CD4-positive, alpha-beta T cell (primary cell): ENCODE measurements at places on chromosomes 2 and 18. TPM values are rescaled to one million over a fixed set of nuclear protein-coding genes. Genes with fewer than 3 reads are reported as not detected.

Gene DLX2
- total RNA-seq = not detected

GRCh38 chr2:236574000-236574399 lies 4.4 kb downstream of the ACKR3 start:
- no peak for DNase-seq

Gene GRHL1
- 0.28 TPM for total RNA-seq

Gene KCNG3
- total RNA-seq = 0.25 TPM

Gene GTF3C2
- 56.8 TPM for total RNA-seq

Gene FSHR
- total RNA-seq = not detected

- no peak for DNase-seq
Measured at GRCh38 chr2:42853549-42854206, 61.3 kb upstream of the HAAO start.

- no peak for DNase-seq
Measured at GRCh38 chr2:185144159-185144919, 546.0 kb downstream of the ZNF804A start.

Gene KLHL29
- total RNA-seq = 2.5 TPM

Gene KATNAL2
- 1.5 TPM for total RNA-seq

Gene CYTIP
- 490 TPM for total RNA-seq

- DNase-seq = no peak
Measured at GRCh38 chr2:47719099-47719498, 63.8 kb upstream of the MSH6 start.

- DNase-seq = no peak
Measured at GRCh38 chr2:24761866-24762265, 31.3 kb downstream of the PTRHD1 start.

DNA sequence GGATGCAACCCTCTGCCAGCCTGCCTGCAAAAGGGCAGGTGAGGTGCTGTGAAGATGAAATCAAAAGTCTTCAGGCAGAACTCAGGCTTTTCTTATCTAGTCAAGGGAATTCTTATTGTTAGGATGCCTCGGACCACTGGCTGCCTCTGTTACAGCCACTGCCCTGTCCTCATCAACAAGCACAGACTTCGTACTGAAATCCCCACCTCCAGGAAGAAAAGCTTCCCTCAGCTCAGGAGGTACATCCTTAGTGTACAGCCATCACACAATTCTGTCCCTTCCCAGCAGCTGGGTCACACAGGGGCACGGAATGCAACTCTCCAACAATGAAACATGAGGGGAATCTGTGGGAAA lies 10.1 kb upstream of the RNU4ATAC start:
- no peak for DNase-seq

GRCh38 chr18:23087352-23087751 lies 47.9 kb upstream of the CABLES1 start:
- DNase-seq = no peak

GRCh38 chr2:11812466-11813248 lies 66.2 kb downstream of the LPIN1 start:
- DNase-seq = no peak

Gene AAMP
- total RNA-seq = 40.2 TPM

DNA sequence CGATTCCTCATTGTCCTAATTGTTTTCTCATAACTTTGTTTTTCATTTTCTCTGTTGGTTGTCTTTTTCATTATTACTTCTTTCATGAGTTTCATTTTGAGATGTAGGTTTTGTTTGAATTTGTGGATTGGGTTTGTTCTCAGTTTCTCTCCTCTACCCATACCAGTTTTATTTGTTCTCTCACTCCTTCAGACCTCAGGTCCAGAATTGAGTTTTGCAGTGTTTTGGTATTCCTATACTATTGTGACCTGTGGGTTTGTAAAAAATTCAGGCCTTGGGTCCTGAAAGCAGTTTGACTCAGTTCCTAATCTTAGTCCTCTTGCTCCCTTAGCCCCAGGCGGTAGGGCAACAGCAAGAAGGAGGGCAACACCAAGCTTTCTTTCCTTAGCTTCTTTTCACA lies 28.3 kb upstream of the UBE2E3 start:
- no peak for DNase-seq

Gene KLHL14
- not detected for total RNA-seq

- no peak for DNase-seq
Measured at GRCh38 chr2:77009307-77009706, 512.9 kb downstream of the LRRTM4 start.

DNA sequence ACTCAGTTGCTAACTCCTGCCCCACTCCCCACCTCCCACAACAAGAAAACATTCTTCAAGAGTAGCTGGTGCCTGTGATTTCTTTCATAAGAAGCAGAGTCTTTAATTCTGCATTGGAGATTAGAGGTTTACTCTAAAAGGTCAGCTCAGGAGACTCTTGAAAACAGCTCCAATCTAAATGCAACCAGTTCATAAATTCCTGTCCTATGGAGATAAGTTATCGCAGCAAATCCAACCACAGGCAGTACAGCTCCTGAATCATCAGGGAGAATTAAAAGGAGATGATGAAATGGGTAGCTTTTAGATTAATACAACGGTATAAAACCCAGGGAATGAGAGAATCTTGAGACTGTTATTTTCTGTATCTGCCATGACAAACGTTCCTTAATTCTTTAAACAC lies 130.7 kb downstream of the SOCS6 start:
- no peak for DNase-seq

DNA sequence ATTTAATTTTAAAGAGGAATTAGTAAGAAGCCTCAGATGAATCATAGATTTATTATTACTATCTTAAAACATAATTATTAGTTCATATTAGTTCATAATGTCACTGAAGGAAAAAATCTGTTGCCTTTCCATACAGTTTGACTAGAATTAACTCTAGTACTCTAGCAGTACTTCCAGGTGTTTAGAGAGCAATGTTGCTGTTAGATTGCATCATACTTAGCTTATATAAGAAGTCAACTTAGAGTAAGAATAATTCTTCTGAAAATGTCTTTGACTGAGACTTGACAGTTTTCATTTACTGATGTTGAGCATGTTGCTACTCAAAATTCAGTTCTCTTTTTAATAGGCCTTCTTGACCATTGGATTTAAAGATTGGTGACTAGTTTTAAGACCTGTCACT lies 4.7 kb downstream of the RAB3GAP1 start:
- no peak for DNase-seq

Gene TNFAIP6
- total RNA-seq = not detected

Gene STK39
- 7.9 TPM for total RNA-seq

DNA sequence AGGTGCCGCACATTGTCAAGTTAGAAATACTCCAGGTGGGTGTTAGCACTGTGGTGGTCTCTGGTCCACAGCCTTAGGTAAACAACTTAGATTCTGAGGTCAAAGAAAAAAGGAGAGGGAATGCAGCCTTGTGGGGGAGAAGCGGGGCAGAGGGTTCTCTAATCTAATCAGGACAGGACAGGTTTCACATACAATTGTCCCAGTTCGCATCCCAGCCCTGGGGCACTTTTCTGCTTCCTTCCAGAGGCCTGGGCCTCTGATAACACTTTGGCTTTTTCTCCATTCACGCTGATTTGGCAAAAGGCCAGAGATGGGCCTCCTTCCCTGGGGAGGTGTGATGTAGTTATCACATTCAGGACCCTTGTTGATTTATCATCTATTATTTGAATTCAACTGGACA lies 32.5 kb downstream of the SLC1A4 start:
- no peak for DNase-seq

Gene TCF23
- not detected for total RNA-seq

Gene CLEC4F
- not detected for total RNA-seq

- DNase-seq = no peak
Measured at GRCh38 chr18:9025091-9025838, 77.2 kb upstream of the NDUFV2 start.

- DNase-seq = no peak
Measured at GRCh38 chr2:63078852-63079606, 28.4 kb downstream of the OTX1 start.

DNA sequence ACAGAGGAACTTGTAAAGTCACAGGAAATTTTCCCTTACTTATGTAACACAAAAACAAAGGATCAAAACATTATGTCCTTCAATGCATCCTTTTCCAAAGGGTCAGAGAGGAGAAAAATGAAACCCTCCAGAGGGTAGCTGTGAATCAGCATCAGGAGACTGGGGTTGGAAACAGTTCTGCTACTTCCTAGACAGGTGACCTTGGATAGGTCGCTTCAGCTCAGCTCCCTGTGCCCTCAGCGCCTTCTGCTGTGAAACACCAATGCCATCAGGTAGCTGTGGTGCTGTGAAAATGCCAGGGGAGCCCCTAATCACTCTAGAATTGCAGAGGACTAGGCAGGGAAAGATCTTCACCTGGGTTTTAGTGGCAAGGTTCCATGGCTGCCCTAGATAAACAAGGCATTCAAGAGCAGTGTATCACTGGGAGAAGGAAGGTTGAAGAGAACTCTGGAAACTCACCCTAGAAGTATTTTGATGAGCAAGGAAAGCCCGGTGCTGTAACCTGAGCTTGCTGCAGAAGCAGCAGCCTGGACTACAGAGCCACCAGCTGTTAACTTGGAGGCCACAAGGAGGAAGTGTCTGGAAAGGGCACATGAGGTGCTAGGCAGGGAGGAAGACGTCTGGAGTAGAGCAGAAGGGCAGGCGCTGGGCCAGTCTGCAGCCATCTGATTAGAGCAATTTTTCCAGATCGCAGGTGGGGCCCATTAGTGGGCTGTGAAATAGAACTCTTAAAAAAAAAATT lies 100.7 kb upstream of the MCFD2 start:
- no peak for DNase-seq

GRCh38 chr2:235864733-235865515 lies 303.3 kb downstream of the GBX2 start:
- DNase-seq = no peak

DNA sequence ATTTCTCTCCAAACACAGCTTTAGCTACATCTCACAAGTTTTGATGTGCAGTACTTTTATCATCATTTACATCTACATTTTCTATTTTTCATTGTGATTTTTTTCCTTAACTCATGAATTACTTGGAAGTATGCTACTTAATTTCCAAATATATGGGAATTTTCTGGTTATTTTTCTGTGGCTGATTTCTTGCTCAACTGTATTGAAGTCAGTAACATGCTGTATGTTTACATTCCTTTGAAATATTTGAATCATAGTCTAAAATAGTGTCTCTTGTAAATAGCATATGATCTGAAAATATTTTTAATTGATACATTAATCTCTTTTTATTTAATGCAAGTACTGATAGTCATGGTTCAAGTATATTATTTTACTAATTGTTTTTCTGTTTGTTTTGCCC lies 26.0 kb upstream of the GALNT5 start:
- DNase-seq = no peak

Gene TMEM182
- total RNA-seq = 2.0 TPM

GRCh38 chr2:11508279-11508678 lies 25.6 kb upstream of the GREB1 start:
- DNase-seq = no peak

GRCh38 chr2:7480431-7480830 lies 563.2 kb downstream of the RNF144A start:
- DNase-seq = no peak

DNA sequence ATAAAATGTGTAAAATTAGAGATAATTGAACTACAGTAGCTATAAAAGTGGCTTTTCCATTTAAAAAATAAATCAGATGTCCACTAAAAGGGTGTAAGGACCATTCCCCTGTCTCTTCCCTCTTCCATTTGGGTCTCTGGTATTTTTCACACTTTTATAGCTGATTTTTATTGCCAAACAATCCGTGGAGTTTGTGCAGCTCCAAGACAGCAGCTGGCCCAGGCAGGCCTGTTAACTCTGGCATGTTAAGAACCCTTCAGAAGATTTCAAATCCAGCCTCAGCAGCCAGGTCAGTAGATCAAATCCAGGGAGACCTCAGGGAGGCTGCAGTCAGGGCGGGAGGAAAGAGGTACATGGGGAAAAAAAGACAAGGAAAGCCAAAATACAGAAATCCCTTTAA lies 827.1 kb upstream of the FANCL start:
- no peak for DNase-seq

DNA sequence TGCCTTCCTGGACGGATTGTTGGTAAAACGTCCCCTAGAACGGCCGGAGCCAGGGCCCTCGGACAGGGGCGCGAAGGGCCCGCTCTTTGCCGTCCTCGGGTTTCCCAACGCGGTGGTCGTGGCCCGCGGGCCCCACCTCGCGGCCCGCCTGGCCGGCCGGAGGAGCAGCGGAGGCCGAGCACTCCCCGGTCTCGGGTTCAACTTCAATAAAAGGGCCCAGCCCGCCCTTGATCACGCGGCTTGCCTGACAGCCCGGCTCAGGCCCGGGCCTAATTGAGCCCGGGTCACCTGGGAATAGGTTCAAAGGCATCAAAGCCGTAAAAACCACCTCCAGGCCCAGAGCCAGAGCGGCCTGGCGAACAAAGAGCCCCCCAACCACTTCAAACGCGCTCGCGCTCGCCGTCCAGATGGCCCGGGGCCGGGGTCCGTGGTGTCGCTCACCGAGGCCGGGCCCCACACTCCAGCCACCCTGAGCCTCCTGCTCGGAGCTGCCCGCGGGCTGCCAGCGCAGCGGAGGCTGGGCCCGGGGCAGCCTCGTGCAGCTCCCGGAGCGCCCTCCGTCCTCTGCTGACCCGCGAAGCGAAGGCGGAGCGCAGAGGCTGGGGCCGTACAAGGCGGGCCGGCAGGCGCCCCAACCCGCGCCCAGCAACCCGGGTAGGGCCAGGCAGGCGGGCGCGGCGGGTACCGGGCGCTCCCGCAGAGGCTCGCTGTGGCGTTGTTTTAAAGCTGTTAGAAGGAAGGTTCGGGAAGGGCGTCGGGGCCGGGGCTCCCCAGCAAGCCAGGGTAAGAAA lies 1.1 kb upstream of the TWIST2 start:
- DNase-seq = no peak

DNA sequence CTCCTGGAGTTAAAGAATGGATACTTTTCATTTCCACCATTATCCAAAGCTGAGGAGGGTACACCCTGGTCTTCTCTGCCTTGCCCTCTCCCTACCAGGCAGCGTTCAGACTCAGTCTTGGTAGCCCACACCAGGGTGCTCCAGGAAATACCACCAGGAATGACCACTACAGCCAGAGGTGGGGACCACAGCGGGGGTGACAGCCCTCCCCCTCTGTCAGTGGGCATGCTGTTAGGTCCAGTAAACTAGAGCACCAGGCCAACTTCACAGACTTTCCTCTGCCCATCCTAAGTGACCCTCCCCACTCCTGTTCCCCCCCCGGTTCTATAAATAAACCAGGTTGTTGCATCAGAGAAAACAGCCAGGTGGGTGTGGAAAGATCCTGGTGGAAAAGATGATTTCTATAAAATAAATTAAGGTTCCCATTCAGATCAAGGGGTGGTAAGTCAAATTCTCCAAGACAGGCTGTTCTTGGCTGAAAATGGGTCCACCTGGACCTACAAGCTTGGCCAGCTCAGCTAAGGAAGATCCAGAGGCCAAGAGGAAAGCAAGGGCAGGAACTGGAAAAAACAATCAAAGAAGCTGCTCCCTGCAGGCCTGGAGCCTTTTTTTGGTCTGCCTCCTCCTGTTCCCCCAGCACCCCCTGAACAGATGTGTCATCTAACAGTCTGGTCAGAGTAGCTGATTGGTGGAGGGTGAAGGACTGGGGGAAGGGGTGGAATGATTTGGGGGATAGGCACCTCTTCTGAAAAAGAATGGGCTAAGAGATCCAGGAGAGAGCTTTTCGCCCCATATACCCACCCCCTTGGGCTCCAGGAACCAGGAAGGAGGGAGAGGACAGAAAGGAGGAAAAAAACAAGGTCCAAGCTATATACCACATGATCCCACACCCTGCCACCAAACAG lies 2.3 kb downstream of the RAB11FIP5 start:
- no peak for DNase-seq
